Stimulated activated CD4-positive, alpha-beta T cell treated with anti-CD3 and anti-CD28 coated beads, Interleukin-1b, Interleukin-23, amount 100 ng/mL, for 1 hour (primary cell): ENCODE measurements at places on chromosomes 7 and 10.

DNA sequence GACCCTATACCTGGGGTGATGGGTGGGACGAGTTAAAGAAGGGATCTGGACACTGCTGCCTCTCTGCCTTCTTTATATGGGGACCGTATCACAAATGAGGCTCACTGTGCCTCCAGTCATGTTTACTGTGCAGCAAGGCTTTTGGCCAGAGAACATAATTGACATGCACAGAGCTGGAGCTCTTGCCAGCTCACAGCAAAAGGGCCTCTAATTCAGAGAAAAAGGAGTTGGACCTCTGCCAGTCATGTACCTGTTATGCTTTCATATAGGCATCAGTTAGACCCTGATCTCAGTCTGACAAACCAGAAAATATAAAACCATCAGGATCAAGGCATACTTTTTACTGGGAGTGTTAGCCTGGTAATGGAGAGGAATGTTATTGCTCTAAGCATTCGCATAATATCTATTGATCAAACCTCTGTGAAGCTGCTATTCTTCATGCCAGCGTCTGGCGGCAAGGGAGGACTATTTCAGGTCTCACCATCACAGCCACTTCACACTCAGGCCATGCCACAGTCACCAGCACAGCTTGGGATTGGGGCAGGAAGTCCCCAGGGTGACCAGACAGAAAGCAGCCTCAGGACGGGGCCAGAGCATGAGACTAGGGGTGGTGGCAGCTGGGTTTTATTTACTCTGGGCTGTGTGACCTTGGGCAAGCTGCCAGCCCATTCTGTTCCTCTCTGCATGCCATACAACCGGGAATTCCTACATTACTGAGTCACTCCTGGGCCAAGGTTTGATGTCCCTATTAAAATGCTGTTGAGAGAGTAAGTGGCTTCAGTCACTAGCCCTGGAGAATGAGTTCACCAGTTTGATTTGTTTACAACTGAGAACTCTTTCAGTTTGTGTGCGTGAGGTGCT, 90.1 kb downstream of the NPSR1 start:
- DNase-seq = no peak

DNA sequence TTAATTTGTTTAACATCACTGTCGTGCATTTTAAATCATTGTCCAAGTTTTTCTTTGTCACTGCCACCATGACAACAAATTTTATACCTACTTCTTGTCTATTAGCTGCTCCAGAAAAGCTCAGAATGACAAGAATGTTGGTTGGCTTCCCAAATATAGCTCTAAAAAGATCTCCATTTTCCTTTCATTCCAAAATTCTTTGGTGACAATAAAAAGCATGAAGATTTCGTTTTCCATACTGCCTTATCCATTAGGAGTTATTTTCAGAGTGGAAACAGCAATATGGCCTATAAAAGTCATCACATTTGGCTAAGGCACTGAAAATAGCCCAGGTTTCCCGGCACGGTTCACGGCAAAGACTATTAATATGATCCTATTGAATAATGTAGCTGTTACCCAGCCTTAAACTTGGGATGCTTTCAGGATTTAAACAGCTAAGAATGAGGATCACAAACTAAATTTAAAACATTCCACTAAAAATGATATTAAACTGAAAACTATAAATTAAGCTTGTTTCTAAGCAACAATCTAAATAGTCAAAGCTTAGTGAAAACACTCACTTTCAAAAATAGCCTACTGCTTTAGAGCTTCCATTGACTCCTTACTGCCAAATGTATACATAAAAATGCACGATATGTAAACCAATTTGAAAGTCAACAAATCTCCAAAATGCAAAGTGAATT, 2.7 kb downstream of the CTTNBP2 start:
- DNase-seq = no peak

GRCh38 chr7:149334930-149335329, 72.9 kb downstream of the ZNF783 start:
- DNase-seq = no peak

- DNase-seq = no peak
Observed at GRCh38 chr7:84162125-84162524, 32.5 kb downstream of the SEMA3A start.

GRCh38 chr10:100899171-100899570, 13.6 kb upstream of the SLF2 start:
- DNase-seq = no peak

GRCh38 chr7:45710271-45711160, 136.3 kb downstream of the ADCY1 start:
- DNase-seq = no peak

GRCh38 chr10:84583501-84583900, 255.1 kb downstream of the CCSER2 start:
- no peak for DNase-seq

DNA sequence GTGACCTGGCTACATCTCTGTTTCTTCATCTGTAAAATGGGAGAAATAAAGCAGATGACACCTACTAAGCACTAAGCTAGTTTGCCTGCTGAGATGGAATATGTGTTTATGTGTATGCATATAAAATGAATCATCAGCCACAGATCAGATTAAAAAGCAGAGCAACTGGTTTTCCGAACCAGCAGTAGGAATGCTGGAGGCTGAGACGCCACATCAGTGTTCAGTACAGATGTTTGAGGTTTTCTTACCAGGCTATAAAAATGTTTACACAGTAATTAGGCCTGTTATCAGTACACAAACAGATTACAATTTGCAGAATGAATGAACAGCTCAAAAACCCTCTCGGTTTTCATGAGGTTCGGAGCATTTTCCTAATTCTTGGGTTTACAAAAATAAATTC, 85.8 kb downstream of the CALN1 start:
- no peak for DNase-seq

DNA sequence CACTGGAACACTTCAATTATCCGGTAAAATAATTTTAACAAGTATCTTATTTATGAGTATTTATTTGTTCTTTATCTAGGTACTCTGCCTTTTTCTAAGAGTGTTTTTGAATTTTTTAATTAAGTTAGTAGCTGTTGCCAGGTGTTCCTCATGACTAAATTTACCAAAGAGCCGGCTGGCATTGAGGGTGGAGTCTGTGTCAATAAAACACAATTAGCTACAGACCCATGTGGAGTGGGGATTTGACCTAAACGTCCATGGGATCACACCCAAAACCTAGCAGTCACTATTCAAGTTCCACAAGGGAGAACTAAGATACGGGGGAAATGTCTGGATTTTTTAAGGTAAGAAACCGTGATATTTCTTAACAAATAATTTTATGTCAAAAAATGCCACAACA, 9.8 kb downstream of the SLC16A12 start:
- DNase-seq = no peak

DNA sequence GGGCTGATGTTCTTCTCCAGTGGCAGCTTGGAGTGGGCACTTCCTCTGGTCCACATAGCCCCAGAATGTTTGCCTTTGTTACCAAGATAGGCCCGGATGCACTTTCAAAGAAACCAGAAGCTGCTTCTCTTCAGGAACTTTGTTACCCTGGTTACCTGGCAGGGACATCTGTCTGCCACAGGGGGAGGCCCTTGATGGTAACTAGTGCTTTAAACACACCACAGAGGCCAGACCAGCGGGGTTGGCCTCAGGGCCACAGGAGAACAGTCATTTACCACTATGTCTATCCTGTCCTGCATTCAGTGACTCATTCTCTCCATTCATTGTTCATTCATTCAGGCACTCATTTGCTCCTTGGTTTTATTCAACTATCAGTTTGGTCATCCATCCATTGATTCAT, 11.9 kb upstream of the PLEKHA1 start:
- no peak for DNase-seq

DNA sequence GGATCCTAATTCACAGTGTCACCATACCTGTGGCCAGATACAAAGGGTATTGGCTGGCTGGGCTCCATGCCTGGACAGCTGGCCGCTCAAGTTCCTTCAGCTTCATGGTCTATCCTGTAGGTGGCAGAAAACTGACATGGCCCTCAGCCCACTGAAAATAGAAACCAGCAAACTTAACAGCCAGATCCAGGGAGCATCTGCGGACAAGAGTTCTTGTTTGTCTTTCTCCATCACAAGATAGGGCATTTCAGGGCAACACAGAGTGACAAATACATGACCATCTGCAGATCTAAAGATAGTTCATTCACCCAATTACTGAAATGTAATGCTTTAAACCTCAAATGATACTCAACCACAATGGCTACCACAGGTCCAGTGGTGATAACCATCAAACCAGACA, 2.8 kb downstream of the SEC31B start:
- no peak for DNase-seq
